COLO829 (cell line): ENCODE measurements at places on chromosomes 5 and 9.

DNA sequence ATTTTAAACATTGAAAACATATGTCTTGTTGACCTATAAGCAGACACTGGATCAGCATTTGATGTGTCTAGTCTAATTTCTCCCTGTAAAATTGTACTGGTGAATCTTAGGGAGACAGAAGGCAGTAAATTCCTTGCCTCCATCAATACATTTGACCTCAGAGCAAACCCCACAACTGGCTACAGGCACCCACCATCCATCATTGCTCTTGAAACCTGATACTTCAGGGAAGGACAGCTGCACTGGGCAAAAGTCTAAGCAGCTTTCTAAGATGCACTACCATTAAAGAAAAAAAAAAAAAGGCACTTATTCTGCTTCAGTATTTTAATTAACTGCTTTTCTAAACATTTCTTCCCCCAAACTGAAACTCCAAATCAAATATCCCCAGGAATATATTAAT is 1051.3 kb upstream of the DMAC1 start:
- no peak for DNase-seq

DNA sequence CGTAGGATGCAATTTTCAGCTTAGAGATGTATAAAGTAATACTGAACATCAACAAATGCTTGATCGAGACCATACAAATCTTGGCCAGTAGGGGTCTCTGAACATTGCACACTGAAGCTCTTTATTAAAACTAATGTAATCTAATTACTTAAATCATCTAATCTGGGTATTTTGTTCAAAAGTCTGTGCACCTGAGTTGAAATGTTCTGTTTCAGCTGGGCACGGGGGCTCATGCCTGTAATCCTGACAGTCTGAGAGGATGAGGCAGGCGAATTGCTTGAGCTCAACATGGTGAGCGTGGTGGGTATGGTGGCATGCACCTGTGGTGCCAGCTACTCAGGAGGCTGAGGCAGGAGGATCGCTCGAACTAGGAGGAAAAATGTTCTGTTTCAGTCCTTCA is 41.0 kb downstream of the ESM1 start:
- peak; percentile 13 for DNase-seq

- no peak for DNase-seq
These were observed 19.6 kb upstream of the ZCCHC7 start for GRCh38 chr9:37100741-37101140.

- DNase-seq = peak; percentile 27
These were observed 1.7 kb downstream of the ASB6 start for GRCh38 chr9:129640086-129640870.

DNA sequence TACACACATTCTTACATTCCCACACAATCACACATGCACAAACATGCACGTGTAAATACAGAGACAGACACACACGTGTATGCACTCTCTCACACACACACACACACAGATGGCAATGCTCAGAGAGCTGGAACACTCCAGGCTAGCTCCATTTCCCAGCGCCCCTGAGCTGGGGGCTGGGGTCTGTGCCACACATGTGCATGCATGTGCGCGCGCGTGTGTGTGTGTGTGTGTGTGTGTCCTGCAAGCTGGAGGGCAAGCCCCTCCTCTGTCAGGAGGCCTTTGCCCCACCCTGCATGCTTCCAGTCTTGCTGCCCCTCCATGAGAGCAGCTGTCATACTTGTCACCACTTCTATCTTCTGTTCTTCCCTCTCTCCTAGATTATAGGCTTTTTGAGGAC is 16.6 kb upstream of the S1PR3 start:
- DNase-seq = no peak
